ENCODE measurements at places on chromosomes 5 and 9.

DNA sequence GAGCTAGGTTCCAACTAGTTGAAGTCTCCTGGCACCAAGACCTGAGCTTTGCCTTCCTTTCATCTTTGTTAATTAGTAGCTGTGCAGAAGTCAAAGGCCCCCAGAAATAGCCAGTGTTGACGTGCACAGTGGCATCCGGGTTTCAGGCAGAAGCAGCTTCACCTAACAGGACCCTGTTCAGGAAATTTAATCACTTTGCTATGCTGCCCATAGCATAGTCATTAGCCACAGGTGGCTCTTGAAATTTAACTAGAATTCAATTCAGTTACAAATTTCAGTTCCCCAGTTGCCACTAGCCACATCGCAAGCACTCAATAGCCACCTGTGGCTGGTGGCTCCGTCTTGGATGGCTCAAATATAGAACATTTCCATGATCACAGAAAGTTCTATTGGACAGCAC, 179.1 kb downstream of the GOLPH3 start:
- no peak for DNase-seq

- DNase-seq, result no peak
Observed at GRCh38 chr9:94745806-94746540, 19.5 kb downstream of the AOPEP start.

GRCh38 chr5:55159763-55160492, at the start of gene GPX8:
GPX8 (plus strand) TSS chr5:55160171; CDS start chr5:55160193, 22 bp downstream.
- DNase-seq, result no peak

DNA sequence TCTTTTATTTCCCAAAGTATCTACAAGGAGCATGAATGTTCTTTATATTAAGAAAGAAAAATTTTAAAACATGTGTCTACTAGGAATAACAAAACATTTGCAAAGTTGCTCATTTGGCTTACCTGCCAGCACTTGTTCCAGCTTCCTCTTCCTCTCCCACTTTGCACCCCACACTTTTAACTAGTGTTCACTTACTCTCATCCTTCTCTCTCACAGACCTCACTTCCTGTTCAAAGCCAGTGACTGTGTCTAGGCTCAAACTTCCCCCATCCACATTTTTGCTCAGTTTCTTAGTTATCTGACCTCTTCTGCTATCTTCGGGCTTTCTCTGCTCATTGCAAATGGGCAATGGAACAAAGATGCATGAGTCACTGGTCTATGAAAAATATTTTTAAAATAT, 512.2 kb upstream of the ZNF462 start:
- no peak for DNase-seq

GRCh38 chr9:21968331-21969010, 25.7 kb downstream of the CDKN2A start:
- no peak for DNase-seq

GRCh38 chr5:11396917-11397316, 507.3 kb downstream of the CTNND2 start:
- no peak for DNase-seq

GRCh38 chr9:129313331-129313955, 135.4 kb upstream of the IER5L start:
- no peak for DNase-seq
